ENCODE measurements at places on chromosomes 7 and 10. TPM values are rescaled to one million over a fixed set of nuclear protein-coding genes. Genes with fewer than 3 reads are reported as not detected.

The JCAD gene
- 9.6 TPM for total RNA-seq

The EPDR1 gene
- 81.3 TPM for total RNA-seq

The NT5C2 gene
- total RNA-seq = 78.7 TPM

The ZNF117 gene
- 0.16 TPM for total RNA-seq

The NPC1L1 gene
- 0.06 TPM for total RNA-seq

The HDAC9 gene
- 0.29 TPM for total RNA-seq

The GFRA1 gene
- 12.3 TPM for total RNA-seq

The EGFR gene
- 105 TPM for total RNA-seq

The PRLHR gene
- not detected for total RNA-seq

All from A549 treated with DMSO at 1 μM for 4 hours (cell line).